ENCODE measurements at places on chromosomes 3 and 15. TPM values are rescaled to one million over a fixed set of nuclear protein-coding genes. Genes with fewer than 3 reads are reported as not detected.

The SKOR1 gene
- total RNA-seq, result 0.09 TPM

The ITIH1 gene
- total RNA-seq, result not detected

The HPS3 gene
- 17.4 TPM for total RNA-seq

GRCh38 chr3:193809106-193809505, 216.1 kb downstream of the OPA1 start:
- H3K36me3 ChIP-seq, result no peaks in the 10 kb centered on the region
- H3K4me3 ChIP-seq, result no peak overlapping the region
- peaks cover 38% of the 10 kb centered on the region for H3K27me3 ChIP-seq
- no peak overlapping the region for H3K27ac ChIP-seq
- no peak for DNase-seq

DNA sequence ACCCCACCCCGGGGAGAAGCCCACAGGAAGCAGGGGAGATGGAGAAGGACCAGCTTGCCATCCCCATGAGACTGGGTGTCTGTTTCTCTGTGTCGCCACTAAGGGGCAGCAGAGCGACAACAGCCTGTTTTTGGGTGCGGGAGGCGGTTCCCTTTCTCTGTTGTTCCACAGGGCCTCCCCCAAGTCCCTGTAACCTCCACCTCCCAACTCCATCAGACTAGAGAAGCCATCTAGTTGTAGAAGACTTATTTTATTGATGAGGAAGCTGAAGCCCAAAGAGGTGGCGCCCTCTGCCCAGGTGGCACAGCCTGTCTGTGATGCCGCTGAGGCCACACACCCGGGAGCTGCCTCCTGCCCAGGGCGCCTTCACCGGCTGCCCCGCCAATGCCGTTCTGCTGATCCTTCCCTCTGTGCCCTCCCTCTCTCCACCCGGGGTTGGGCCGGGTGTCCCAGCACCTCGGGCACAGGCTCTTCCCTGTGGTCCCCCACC, 3.9 kb upstream of the CCDC9B start:
- no peaks in the 10 kb centered on the region for H3K36me3 ChIP-seq
- H3K4me1 ChIP-seq, result peaks cover 2% of the 10 kb centered on the region
- H3K27ac ChIP-seq, result no peak overlapping the region
- no peak overlapping the region for H3K4me3 ChIP-seq

DNA sequence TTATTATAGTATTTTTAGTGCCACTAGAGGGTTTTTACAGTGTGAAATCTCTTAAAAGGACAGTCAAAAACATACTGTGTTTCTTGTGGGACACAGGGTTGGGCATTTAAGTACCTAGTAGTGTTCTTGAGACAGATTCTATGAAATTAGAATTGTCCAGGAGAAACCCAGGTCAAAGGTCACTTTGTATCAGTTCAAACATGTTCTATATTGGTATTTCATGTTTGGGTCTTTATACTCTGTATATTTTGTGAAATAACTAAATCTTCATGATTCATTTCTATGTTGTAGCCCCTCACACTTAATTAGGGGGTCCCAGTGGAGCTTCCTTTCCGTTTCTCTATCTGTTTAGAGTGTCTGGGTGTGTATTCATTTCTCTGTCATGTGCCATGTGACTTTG, 171.6 kb downstream of the PTPRG start:
- no peak for DNase-seq
- no peak overlapping the region for H3K27ac ChIP-seq
- no peaks in the 10 kb centered on the region for H3K4me1 ChIP-seq

GRCh38 chr3:72133329-72134011, 348.5 kb upstream of the PROK2 start:
- no peak for DNase-seq
- H3K27me3 ChIP-seq, result no peaks in the 10 kb centered on the region
- H3K4me1 ChIP-seq, result peaks cover 34% of the 10 kb centered on the region
- H3K27ac ChIP-seq, result peak overlapping the region; percentile 34
- no peaks in the 10 kb centered on the region for H3K36me3 ChIP-seq

DNA sequence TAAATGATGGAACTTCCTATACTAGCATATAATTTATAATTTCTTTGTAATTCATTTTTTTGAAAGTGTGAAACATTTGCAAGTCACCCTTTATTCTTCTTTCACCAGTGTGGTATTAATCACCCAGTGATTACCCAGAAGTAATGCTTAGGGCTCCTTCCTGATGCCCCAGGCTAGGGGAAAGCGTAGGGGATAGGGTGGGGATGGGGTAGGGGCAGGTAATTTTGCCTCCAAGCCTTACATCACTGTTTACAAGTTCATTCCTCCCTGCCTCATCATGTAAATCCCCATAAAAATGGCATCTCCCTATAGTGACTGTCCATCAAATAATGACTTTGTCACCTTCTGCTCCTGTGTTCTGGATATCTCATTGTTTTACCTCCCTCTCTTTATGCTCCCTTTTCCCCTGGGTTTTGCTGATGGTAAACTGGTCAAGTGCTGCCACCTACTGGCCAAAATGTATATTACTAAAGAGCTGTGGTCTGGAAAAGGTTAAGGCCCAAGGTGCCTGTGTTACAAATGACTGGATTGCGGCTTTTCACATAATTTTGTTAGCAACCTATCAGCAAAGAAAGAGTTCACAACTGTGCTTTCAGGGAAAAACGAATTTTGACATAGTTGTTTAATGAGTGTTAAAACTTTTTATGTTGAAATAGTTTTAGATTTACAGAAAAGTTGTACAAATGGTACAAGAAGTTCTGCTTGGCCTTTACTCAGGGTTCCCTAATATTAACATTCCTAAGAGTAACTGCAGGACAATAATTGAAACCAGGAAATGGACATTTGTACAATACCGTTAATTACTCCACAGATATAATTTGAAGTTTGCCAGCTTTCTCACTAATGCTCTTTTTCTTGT, 54.7 kb downstream of the ONECUT1 start:
- peak; percentile 94 for DNase-seq
- H3K36me3 ChIP-seq, result no peaks in the 10 kb centered on the region
- H3K4me3 ChIP-seq, result no peak overlapping the region
- peak overlapping the region; percentile 18 for H3K27ac ChIP-seq
- peaks cover 8% of the 10 kb centered on the region for H3K27me3 ChIP-seq

DNA sequence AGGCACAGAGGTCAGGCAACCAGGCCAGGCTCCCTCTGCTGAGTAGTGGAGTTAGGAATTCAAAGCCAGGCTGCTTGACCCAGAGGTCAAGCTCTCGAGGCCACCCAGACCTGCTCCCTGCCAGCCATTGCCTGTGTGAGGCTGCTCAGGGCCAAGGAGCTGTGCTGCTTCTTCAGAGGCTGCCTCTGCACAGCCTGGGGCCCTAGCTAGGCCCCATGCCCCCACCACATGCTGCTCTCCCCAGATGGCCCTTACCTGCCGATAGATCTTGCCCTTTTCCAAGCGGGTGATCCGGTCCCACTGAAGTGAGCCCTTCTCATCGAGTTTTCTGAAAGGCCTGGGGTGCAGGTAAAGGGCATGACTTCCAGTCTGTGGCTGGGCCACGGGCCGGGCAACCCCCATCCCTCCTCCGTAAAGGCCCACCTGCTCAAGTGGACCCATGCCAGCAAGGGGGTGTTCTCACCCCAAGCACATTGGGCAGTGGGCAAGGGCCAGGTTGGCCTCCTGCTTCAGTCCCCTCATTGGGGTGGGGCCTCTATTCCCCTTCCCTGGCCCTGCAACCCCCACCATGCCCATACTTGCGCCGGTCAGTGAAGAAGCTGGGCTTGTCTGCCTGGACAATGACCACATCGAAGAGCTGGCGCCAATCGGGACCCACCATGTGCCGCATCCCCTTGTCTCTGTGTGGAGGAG, 6.5 kb downstream of the NT5DC2 start:
- H3K27ac ChIP-seq, result no peak overlapping the region
- H3K4me1 ChIP-seq, result peaks cover 1% of the 10 kb centered on the region
- H3K27me3 ChIP-seq, result no peaks in the 10 kb centered on the region

GRCh38 chr3:133649486-133650068, 12.2 kb downstream of the TOPBP1 start:
- H3K36me3 ChIP-seq, result peaks cover 56% of the 10 kb centered on the region
- H3K27ac ChIP-seq, result peak overlapping the region; percentile 47
- H3K27me3 ChIP-seq, result no peaks in the 10 kb centered on the region
- no peak overlapping the region for H3K4me3 ChIP-seq
- DNase-seq, result no peak

GRCh38 chr3:16234281-16234680, 30.5 kb downstream of the DPH3 start:
- H3K27ac ChIP-seq, result no peak overlapping the region
- peaks cover 1% of the 10 kb centered on the region for H3K4me1 ChIP-seq
- no peak overlapping the region for H3K4me3 ChIP-seq

DNA sequence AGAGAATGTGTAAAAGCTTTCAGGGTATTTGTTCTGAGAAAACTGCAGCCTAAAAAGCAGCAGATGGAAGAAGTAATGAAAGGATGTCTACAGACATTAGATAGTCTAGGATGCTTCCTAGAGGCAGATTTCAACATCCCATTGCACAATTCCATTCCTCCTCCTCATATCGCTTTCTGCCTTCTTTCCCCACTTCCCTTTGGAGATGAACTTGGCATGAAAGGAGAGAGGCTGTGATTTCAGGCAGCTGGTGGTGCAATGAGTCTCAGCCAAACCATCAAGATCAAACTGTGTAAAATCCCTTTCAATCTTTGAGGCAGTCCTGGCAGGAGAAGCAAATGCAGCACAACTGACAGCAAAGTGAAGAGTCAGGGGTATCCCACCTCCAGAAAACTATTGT, 438.7 kb upstream of the KCNMB2 start:
- peaks cover 2% of the 10 kb centered on the region for H3K27me3 ChIP-seq
- H3K36me3 ChIP-seq, result no peaks in the 10 kb centered on the region
- no peaks in the 10 kb centered on the region for H3K4me1 ChIP-seq
- no peak overlapping the region for H3K27ac ChIP-seq
- DNase-seq, result no peak

- H3K36me3 ChIP-seq, result no peaks in the 10 kb centered on the region
- H3K4me1 ChIP-seq, result no peaks in the 10 kb centered on the region
- H3K4me3 ChIP-seq, result no peak overlapping the region
These were observed 275.9 kb upstream of the TBL1XR1 start for GRCh38 chr3:177473184-177473583.

DNA sequence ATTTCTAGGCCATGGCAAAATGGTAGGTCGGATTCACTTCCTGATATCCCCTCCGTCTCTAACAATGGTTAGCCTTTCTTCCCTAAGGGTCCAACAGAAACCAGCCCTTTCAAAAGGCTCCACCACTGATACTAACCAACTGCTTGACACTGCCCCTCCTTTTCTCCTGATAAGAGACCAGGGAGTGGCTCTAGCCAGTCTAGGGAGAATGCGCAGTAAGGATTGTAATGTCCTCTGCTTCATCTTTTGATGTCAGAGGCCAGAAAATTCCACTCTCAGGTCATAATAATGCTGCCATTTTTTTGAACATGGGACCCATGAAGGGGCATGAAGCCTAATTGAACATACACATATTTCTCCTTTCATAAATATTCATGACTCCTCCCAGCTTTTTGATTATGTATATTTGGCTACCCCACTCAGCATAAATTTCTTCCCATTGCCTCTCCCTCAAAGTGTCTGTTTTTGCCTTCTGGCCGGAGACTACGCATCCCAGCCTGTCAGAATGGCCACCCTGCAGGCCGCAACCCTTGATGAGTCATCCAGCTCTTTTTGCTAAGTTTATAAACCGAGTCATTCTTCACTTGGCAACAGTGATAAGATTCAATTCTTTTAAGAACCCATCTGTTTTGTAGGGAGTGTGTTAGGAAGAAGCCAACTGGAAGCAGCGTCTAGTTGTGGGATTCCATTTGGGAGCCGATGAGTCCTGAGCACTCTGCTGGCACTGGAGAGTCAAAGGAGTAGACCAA, 189.0 kb upstream of the MCTP2 start:
- H3K27me3 ChIP-seq, result peaks cover 4% of the 10 kb centered on the region
- no peaks in the 10 kb centered on the region for H3K36me3 ChIP-seq
- DNase-seq, result no peak

GRCh38 chr3:50124800-50125178, 30.3 kb upstream of the SEMA3F start:
- peaks cover 6% of the 10 kb centered on the region for H3K36me3 ChIP-seq
- H3K27me3 ChIP-seq, result no peaks in the 10 kb centered on the region
- no peak overlapping the region for H3K4me3 ChIP-seq

DNA sequence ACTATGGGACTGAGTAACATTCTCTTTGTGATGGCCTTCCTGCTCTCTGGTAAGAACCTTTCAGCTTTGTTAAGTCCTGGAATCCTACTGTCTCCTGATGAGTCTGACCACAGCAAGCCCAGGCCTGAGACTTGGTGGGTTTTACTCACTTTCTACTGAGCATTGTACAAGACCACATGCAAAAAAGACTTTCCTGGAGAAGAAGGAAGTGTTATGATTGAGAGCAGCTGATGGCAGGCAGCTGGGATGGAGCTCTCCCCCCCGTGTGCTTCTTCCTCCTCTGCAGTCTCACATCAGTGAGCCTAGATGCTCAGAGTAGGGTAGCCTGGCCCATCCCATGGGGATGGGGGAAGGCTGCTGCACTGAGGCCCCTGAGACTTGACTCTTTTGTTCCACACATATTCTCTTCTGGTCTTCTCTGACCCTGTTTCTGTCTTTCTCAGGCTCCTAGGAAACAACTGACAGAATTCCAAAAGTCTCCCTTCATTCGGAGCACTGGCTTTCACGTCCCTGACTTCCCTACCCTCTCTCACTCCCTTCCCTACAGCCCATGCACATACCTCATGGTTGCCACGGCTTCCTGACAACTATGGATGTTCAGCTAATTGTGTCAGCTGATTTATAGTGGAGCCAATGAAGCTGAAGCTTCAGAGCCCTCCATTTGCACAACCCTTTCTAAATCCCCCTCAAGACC, 36.6 kb downstream of the CD86 start:
- H3K27ac ChIP-seq, result peak overlapping the region; percentile 77
- no peaks in the 10 kb centered on the region for H3K36me3 ChIP-seq
- H3K4me3 ChIP-seq, result peak overlapping the region; percentile 27
- no peak for DNase-seq
- peaks cover 28% of the 10 kb centered on the region for H3K4me1 ChIP-seq
- H3K27me3 ChIP-seq, result no peaks in the 10 kb centered on the region

Data from activated CD4-positive, alpha-beta T cell treated with anti-CD3 and anti-CD28 coated beads, Interleukin-2, amount 10 ng/mL, durations not matched to agents 24 days and 14 days (primary cell).